ENCODE measurements at places on chromosomes 16 and 17.
A peak's percentile ranks its signal among the peaks of the same experiment; 100 is the strongest.

DNA sequence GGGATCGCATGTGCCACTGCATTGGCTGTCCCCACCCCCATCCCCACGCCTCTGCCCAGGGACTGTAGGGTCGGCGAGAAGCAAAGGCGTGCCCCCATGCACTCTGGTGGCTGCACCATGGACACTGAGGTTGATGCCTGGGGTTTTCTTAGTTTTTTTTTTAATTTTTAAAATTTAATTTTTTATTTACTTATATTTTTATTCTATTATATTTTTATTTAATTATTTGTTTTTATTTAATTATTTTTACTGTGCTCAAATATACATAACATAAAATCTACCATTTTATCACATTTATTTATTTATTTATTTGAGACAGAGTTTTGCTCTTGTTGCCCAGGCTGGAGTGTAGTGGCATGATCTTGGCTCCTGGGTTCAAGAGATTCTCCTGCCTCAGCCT lies 57.4 kb downstream of the SOCS3 start:
- DNase-seq: no peak

- DNase-seq: peak; percentile 35
These were observed 18.8 kb downstream of the NCBP3 start for GRCh38 chr17:3827124-3827773.

- DNase-seq: no peak
These were observed 37.2 kb downstream of the GSE1 start for GRCh38 chr16:85650135-85650843.

DNA sequence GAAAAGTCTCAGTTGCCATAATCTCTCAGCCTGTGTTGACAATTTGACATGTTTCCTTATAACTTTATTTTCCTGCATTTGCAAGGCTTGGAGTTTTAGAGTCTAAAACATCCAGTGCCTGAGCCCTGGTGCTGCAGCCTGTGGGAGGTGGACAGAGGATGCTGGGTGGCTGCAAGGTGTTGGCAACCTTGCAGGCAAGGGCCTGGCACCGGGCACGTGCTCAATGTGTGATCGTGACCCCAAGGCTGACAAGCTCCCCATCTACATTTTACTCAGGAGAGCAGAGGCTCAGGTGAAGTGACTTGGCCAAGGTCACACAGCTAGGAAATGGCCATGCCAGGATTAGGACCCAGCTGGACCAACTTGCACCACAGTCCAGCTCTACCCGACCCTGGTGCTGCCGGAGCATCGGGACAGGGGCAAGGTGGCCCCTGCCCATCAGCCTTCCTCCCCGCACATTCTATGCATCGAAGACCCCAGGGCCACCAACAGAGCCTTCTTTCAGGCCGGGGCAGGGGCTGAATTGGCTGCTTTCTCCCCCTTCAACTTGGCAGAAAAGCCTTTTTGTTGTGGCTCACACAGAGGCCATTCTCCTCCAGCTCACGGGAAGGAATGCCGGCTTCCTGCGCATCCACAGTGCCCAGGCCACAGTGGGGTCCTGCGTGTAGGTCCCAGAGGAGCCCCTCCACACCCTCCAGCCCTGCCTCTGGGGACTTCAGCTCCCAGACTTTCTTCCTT lies 23.1 kb downstream of the MMP15 start:
- DNase-seq: no peak

DNA sequence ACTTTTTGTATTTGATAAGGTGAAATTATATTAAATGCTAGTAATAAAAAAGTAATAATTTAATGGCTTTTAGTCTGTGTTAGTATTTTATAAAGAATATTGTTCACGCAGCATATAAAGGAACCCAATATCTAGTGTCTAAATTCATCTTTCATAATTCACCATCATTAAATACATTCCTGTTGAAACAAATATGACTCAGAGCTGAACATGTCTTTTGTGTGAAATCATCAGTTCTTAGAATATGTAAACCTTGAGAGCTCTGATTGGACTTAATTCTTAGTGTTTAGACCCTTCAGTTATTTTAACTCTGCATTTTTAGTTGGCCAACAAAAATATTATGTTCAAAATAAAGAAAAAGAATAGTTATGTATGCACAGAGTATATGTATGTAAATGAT lies 71.8 kb downstream of the ABHD15 start:
- DNase-seq: no peak

DNA sequence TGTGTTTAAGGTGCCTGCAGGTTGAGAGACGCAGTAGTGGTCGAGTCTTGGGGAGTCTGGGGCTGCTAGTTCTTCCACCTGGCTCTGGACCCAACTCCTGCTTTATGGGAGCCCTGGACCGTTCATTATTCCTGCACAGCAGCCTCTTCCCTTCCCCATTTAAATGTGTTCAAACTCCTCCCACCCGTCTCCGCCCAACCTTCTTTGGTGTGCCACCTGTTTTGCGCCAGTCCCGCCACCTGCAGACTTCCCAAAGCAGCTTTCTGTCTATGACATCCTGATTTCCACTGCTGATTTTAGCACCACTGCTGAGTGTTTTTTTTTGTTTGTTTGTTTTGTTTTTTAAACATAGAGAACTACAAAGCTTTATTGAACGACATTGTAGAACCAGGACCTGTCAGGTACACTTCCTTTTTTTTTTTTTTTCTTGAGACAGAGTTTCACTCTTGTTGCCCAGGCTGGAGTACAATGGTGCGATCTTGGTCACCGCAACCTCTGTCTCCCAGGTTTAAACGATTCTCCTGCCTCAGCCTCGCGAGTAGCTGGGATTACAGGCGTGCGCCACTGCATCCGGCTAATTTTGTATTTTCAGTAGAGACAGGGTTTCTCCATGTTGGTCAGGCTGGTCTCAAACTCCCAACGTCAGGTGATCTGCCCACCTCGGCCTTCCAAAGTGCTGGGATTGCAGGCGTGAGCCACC lies 12.8 kb downstream of the ADORA2B start:
- no peak for DNase-seq

All from activated T-cell treated with anti-CD3 and anti-CD28 coated beads for 48 hours (primary cell).